ENCODE measurements at places on chromosomes 4 and X.

GRCh38 chrX:139581068-139581467, 50.5 kb downstream of the F9 start:
- DNase-seq, result no peak

DNA sequence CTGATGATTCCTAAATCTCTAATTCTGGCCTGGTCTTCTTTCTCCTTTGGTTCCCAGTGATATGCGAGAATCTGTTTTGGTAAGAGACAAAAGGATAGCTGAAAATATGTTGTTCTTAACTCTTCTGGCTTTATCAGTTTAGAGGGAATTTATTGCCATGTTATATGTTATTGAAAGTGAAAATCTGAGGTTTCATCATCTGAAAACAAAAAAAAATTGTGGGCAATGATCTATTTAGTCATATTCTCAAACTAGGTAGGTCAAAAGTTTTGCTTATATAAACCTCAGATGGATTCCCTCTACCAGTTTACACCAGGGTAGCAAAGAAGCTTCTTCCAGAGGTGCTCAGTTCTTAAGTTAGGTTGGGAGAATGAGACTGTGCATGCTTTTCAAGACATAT, 103.6 kb downstream of the ITM2A start:
- DNase-seq, result no peak

DNA sequence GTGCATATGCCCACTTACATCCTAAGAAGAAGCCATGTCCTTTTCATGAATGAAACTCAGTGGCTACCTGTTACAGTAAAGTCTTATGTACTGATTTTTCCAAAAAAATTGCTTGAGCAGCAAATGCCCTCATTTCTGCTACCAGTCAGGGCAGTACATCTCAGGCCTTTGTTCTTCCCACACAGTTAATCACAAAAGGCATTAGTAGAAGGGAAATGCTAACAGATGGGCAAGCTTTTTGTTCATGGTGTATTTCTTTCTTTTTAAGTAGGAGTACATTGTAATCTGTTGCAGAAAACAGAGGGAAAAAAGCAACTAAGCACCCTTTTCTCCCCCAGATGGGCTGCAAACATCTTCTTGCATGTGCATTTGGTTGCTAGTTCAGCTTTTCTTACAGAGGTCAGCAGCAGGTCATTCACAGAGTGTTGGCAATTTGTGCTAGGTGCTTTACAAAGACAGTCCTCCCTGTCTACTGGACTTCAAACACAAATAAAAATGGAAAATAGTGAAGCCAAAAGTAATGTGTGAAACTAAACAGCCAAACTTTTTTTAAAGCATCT, 373.4 kb downstream of the PRDM5 start:
- DNase-seq, result no peak

- no peak for DNase-seq
Measured at GRCh38 chrX:41603596-41603995, 85.2 kb upstream of the GPR34 start.

- no peak for DNase-seq
Measured at GRCh38 chr4:80611678-80611979, 276.1 kb downstream of the CFAP299 start.

- DNase-seq, result no peak
Measured at GRCh38 chrX:91080822-91081221, 353.8 kb upstream of the PABPC5 start.

GRCh38 chr4:54840430-54840829, 182.7 kb downstream of the KIT start:
- DNase-seq, result no peak

GRCh38 chr4:127416115-127416514, 216.6 kb upstream of the INTU start:
- no peak for DNase-seq

GRCh38 chr4:147984065-147984777, 252.3 kb downstream of the ARHGAP10 start:
- DNase-seq, result no peak

DNA sequence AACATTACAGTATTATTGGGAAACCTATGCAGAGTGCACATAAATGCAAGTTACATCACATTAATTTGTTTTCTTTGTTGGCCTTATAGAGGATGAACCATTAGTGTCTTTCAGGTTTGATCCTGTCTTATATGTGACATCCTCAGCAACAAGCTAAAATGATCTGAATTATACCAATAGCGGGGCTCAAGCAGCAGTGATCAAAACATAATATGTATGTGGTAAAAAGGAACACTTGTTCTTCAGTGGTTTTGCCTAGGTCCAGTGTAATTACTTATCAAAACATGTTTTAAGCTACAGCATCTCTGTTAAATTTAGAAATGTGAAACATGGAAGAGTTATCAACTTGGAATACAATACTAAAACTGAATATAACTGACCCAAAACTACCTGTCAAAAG, 9.1 kb downstream of the TAF9B start:
- no peak for DNase-seq

DNA sequence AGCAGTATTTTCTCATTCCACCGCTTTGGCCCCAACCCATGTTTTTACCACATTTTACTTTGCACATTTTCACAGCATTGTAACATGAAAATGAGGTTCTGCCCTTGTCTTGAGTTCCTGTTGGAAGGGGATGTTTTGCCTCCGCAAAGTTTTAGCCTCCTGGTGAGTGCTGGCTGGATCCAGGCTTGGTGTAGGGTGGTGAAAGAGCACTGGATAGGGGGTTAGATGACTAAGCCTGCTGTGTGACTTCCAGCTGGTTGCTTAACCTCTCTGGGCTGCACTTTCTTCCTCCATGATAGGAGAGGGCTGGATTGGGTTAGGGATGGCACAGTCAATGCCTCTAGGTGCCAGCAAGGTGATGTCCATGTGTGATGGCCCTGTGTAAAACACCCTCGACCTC, 28.9 kb downstream of the CYTL1 start:
- no peak for DNase-seq

DNA sequence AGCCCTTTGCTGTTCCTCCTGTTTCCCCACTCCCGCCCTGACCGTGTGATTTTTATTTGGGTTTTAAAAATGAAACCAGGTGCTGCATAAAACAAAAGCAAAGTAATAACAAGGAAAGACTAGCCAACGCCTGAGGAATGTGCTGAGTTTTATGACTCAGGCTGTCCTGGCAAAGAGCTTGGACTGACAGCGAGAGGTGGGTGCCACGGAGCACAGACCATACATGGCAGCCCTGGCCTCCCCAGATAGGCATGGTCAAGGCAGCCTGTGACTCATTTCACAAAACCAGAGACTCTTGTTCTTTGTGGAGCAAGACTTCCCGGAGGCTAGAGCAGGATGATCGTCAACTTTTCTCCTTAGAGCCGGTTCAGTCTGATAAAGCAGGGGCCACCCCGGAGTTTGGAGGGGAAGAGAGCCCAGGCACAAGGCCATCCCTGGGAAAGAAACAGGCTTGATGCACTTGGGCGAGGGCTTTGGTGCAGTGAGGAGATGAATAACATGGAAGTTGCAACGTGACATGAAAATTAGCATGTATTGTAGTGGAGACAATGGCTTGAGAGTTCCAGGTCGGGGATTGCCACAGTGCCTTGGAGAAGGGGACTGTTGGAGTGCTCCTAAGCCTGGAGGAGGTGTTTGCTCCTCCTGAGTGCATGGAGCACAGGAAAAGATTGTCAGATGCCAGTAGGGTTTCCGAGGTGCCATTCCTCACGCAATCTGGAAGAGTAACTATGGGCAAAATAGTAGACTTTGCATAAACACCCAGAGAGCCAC, 54.8 kb downstream of the C4orf51 start:
- DNase-seq, result no peak

DNA sequence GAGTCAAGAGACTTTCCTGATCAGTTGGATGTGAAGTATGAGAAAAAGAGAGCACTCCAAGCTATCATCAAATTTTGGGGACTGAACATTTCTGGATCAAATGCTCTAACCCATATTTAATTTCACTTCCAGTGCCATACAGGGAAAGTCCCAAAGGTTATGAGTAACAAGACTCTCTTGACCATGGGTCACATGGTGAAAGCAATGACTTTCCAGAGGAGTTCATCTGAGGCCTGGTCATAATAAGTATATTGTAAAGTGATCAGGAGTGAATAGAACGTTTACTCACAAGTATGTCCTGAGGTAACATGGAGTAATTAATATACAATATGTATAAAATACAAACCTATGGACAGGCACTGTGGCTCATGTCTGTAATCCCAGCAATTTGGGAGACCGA, 40.7 kb upstream of the ARMCX5 start:
- DNase-seq, result no peak

DNA sequence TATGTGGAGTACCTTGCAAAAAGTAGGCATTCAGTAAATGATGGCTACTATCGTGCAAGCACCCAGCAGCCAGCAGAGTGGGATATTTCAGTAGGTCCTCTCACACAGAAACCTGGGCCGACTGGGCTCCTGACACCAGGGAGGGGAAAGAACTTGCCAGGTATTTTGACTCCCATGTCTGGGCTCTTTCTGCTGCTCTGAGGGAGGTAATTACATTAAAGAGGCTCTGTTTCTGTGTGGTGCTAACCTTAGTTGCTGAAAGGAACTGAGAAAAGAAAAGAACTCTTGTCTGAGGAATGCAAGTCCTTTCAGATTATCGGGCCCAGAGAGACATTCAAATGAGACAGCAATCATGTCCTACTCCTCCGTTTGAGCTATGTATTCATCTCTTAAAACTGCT, 175.8 kb upstream of the MTMR8 start:
- no peak for DNase-seq

- no peak for DNase-seq
Measured at GRCh38 chr4:71445811-71446210, 107.0 kb downstream of the SLC4A4 start.

DNA sequence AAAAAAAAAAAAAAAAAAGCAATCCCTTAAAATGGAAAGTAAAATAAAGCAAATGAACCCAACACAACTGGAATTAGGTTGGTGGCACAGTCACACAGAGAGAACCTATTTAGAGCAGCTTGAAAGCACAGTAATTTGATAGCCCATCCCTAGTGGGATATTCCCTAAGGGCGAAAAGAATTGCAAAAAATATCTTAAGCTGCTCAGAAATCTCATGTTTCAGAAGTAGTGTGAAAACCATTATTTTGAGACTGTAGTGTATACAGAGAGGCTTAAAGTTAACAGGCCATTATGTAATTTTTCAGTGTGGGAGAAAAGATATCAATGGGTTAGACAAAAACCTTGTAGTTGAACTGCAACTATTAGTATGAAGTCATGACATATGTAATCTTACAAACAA, 40.0 kb upstream of the DHX15 start:
- no peak for DNase-seq

GRCh38 chr4:158622251-158622650, 49.4 kb downstream of the C4orf46 start:
- DNase-seq, result no peak

GRCh38 chr4:137394018-137394417, 138.3 kb downstream of the PCDH18 start:
- DNase-seq, result no peak

GRCh38 chr4:1927675-1928074, 56.5 kb downstream of the NSD2 start:
- no peak for DNase-seq

DNA sequence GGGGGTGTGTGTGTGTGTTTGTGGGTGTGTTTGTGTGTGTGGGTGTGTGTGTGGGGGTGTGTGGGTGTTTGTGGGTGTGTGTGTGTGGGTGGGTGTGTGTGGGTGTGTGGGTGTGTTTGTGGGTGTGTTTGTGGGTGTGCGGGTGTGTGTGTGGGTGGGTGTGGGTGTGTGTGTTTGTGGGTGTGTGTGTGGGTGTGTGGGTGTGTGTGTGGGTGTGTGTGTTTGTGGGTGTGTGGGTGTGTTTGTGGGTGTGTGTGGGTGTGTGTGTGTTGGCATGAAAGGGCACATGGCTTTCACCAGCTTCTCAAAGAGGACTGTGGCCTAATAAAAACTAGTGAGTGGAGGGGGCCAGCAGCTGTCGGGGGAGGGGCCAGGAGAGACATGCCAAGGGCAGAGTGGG, 25.3 kb upstream of the ZNF185 start:
- DNase-seq, result no peak

DNA sequence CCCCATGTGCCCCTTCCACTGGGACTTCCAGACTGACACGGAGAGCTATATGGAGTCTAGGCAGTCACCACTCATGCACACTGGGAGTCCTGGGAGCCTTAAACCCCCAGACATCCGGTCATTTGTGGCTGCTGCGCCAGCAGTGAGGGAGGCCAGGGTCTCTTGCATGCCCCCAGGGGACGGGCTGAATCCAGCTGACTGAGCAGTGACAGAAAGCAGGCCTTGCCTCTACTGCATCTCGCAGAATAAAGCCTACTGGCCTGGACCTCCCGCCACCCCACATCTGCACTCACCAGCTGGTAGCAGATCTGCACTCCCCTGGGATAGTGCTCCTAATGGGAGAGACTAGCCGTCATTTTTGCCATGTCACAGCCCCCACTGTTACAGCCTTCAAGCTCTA, 1234.2 kb downstream of the FAM133A start:
- no peak for DNase-seq

GRCh38 chr4:184280591-184281071, 63.0 kb upstream of the ENPP6 start:
- no peak for DNase-seq

DNA sequence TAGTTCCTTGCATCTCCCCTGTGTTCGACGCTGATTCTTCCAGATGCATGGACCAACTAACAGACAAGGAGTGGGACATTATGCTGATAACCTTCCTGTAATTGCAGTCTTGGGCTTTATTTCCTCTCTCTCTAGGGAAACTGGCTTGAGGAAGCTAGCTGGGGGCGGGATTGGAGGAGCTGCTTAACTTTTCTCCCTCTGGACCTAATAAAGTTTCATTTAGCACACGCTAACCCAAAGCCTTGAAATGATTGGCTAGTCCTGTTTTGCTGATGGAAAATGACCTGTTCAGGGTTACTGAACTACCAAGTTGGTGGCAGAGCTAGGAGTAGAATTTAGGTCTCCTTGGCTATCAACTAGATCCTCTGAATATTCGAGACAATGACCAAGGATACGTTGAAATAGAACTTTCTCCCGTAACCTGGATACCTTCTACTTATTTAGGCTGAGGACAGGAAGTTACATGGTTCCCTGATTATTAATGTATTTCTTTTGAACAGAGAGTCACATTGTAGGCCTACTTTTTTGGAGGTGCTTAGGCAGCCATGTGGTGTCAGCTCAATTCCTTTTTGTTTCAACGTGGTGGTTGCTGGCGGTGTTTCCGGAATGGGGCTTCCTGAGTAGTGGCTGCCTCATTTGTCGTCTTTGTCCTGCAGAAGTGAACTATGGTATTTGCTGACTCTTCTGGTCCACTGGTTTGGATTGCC, 2.0 kb downstream of the PGK1 start:
- no peak for DNase-seq

- no peak for DNase-seq
Measured at GRCh38 chr4:54946741-54947140, 178.7 kb downstream of the KDR start.

DNA sequence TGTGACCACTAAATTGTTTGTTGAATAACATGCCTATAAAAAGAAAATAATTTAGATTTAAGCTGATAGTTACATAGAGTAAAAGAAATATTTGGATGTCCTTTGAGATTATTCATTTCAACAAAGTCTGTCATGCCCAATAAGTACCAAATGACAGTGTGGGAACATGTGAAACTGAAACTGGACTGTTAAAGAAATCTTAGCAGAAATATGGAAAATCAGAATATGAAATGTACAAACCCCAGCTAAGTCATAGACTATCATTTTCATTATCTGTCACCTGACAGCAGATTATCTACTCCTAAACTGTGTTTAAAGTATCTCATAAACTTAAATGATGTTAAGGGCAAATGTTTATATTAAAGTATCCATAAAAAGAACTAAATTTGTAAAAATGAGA, 437.8 kb upstream of the FAM241A start:
- DNase-seq, result no peak

Measured in stimulated activated CD4-positive, alpha-beta T cell treated with anti-CD3 and anti-CD28 coated beads, TNF-alpha, amount 100 ng/mL, for 24 hours (primary cell).